ENCODE measurements at places on chromosomes 5 and 9. TPM values are rescaled to one million over a fixed set of nuclear protein-coding genes. Genes with fewer than 3 reads are reported as not detected.

SLC34A3 gene
- total RNA-seq, result not detected

TRAF1 gene
- total RNA-seq, result 0.43 TPM

PCSK1 gene
- total RNA-seq, result 0.43 TPM

FYB1 gene
- not detected for total RNA-seq

ARL15 gene
- total RNA-seq, result 7.2 TPM

GLRA1 gene
- total RNA-seq, result not detected

CATSPER3 gene
- 0.13 TPM for total RNA-seq

CCL19 gene
- total RNA-seq, result not detected

PTAR1 gene
- total RNA-seq, result 45.6 TPM

AGXT2 gene
- total RNA-seq, result not detected

NR5A1 gene
- total RNA-seq, result not detected

ESM1 gene
- 27.1 TPM for total RNA-seq

IFNA2 gene
- total RNA-seq, result not detected

ARSI gene
- 0.82 TPM for total RNA-seq

CER1 gene
- not detected for total RNA-seq

C7 gene
- total RNA-seq, result not detected

CBY3 gene
- total RNA-seq, result not detected

MEIKIN gene
- total RNA-seq, result not detected

DELE1 gene
- 55.7 TPM for total RNA-seq

C6 gene
- total RNA-seq, result not detected

ANKRD34B gene
- not detected for total RNA-seq

GADD45G gene
- not detected for total RNA-seq

PPP2R2B gene
- not detected for total RNA-seq

JAKMIP2 gene
- total RNA-seq, result 1.2 TPM

PCDHGA2 gene
- total RNA-seq, result 0.27 TPM

LECT2 gene
- not detected for total RNA-seq

ADGRV1 gene
- total RNA-seq, result 0.43 TPM

PCDHB1 gene
- total RNA-seq, result not detected

PCDHA4 gene
- 0.07 TPM for total RNA-seq

DPYSL3 gene
- 50.1 TPM for total RNA-seq

PTGS1 gene
- 0.07 TPM for total RNA-seq

SPIN1 gene
- total RNA-seq, result 56.9 TPM

RANBP3L gene
- 0.50 TPM for total RNA-seq

FOXD4 gene
- 1.2 TPM for total RNA-seq

C5orf58 gene
- total RNA-seq, result 2.4 TPM

IL7R gene
- total RNA-seq, result 12.2 TPM

CDH12 gene
- 0.30 TPM for total RNA-seq
